ENCODE measurements at places on chromosomes 7 and 10. TPM values are rescaled to one million over a fixed set of nuclear protein-coding genes. Genes with fewer than 3 reads are reported as not detected.

GRCh38 chr10:100723180-100723579 is 22.2 kb upstream of the PAX2 start:
- no peak for DNase-seq

- no peak for DNase-seq
Measured at GRCh38 chr10:12540341-12540781, 191.0 kb downstream of the CAMK1D start.

The RBP4 gene
- not detected for total RNA-seq

The EZH2 gene
- 12.9 TPM for total RNA-seq

GRCh38 chr10:30431435-30431911 is 2.5 kb upstream of the MAP3K8 start:
- DNase-seq, result peak; percentile 54

GRCh38 chr10:119320981-119321380 is 113.6 kb downstream of the GRK5 start:
- no peak for DNase-seq

DNA sequence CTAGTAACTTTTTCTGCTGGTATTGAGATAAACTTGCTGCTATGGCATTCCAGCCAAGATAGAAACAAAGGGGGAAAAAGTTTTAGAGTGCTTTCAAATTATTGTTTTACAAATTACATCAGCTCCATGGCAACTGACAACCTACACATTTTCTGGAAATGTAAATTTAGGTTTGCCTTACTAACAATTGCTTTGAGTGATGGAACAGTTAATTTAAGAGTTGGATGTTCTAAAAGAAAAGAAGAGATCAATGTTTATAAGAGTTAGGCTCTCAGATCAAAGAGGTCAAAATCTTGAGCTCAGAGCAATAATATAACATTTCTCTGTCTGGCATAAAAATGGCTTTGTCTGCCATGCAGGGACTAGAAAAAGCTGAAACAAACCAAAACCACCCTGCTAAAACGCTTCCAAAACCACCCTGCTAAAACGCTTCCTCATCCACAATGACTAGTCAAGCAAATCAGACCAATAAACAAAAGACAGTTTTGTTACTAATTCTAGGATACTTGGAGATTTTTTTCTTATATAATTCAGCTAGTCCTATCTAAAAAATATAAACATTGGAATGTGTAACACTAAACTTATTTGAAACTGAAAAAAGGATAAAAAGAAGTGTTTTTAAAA is 32.3 kb downstream of the ORC5 start:
- DNase-seq, result no peak

DNA sequence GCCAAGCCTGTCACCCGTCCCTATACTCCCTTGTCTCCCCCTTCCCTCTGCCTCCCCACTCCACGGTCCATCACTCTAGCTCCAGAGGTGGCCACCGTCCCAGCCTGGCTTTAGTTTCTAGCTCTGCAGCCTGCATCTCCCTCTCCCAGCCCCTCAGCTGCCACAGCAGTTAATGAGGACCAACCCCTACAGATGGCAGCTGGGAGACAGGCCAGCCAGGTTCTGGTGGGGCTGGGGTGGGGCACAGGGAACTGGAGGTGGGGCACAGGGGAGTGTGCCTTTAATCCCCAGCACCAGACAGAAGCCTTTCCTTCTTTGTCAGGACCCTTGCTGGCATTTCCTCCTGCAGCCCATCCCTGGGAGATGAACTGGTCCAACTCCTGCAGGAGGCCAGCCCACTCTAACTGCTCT is 21.1 kb downstream of the UNC5B start:
- no peak for DNase-seq

DNA sequence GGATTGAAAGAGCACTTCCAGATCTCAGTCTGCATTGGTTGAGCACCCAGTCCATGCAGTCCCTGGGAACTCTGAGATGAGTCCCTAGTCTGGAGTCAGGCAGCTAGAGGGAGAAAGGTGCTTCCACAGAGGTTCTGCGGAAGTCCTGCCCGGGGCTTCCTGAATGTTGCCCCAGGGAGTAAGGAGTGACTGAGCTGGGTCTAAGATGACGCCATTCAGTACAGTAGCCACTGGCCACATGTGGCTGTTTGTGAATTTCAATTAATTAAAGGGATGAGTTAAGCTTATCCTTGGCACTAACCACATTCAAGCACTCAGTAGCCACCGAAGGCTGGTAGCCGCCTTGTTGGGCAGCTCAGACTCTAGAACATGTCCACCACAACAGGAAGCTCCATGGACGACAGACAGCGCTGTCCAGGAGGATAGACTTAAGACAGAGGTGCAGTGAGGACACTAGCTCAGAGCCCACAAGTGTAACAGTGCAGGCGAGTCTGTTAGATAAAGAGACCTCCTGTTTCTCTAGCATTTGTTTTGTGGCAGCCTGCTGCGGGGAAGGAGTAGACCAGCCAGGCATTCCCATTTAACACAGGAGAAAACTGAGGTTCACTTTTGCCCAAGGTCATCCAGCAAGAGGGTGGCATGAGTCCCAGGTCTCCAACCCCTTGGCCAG is 101.6 kb upstream of the PPIF start:
- DNase-seq, result no peak

- peak; percentile 45 for DNase-seq
Measured at GRCh38 chr10:58385784-58386112, 538 bp downstream of the TFAM start.

DNA sequence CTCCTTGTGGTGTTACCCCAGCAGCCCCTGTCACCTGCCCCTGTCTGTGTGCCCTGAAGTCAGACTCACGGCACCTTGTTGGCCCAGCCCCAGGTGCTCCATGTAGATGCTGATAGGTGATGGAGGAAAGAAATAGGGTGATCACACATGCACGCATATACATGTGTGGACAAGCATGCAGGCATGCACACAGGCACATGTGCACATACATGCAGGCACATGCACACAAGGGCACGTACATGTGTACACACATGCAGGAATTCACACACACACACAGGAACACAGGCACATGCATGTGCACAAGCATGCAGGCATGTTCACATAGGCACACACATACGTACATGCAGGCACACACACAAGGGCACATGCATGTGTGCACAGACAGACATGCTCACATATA is 16.6 kb upstream of the ELFN1 start:
- DNase-seq, result no peak

The OR2A1 gene
- not detected for total RNA-seq

All from mammary epithelial cell (primary cell).